ENCODE measurements at places on chromosomes 1 and 21.

DNA sequence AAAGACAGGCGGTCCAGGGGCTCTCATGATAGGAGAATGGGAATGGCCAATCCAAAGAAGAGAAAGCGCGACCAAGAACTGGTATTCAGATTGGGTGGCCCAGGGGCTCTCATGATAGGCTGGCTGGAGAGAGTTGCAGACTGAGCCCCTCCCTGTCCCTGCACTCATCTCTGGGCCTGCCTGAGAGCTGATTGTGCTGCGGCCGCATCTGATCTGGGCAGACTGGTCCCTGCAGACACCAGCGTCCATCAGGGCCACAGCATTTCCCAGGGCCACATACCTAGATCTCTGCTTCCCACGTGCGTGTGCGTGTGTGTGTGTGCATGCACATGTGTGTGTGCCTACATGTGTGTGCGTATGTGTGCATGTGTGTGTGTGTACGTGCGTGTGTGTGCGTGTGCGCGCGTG, 30.4 kb upstream of the MAN1C1 start:
- no peaks in the 10 kb centered on the region for H3K27me3 ChIP-seq
- DNase-seq = no peak
- H3K27ac ChIP-seq = no peak overlapping the region
- H3K36me3 ChIP-seq = no peaks in the 10 kb centered on the region
- H3K4me1 ChIP-seq = peaks cover 7% of the 10 kb centered on the region

DNA sequence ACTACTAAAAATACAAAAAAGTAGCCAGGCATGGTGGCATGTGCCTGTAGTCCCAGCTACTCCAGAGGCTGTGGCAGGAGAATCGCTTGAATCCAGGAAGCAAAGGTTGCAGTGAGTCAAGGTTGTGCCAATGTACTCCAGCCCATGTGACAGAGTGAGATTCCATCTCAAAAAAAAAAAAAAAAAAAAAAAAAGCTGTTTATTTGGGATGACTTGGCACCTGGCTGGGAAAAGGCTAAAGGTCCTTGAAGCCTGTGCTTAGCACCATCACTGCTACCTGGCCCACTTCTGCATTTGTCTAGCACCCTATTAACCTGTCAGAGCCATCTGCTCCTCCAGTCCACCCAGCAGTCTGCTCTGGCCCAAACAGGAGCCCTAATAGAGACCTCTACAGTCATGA, 25.0 kb downstream of the PRDX6 start:
- H3K4me1 ChIP-seq = no peaks in the 10 kb centered on the region
- no peaks in the 10 kb centered on the region for H3K36me3 ChIP-seq
- no peak overlapping the region for H3K4me3 ChIP-seq
- H3K27ac ChIP-seq = no peak overlapping the region
- no peak for DNase-seq
- H3K27me3 ChIP-seq = no peaks in the 10 kb centered on the region

DNA sequence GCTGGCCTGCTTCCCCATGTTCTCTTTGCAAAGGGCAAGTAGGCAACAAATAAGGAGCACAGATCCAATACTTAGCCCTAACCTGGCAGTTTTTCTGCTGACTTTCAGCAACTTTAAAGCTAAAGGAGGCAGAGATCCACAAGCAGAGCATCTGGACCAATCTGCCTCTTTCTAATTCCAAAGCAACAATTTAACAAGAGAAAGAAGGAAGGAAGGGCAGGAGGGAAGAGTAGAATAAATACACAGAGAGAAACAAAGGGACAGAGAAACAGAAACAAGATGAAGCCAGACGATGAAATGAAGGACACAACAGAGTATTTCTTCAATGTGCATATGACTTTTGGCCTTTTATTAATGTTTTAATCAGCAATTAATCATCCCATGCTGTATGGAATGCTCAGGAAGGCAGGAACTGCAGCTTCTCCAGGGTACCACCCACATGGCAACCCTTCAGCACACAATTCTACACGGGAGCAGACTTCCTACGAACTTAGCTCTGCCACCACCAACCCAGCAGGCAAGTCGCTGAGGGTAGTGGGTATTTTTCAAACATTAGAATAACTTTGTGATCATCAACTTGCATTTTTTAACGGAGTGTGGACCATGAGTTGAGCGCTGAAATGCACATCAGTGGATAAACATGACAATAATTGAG, 15.3 kb downstream of the CLCC1 start:
- no peak overlapping the region for H3K27ac ChIP-seq
- H3K4me3 ChIP-seq = no peak overlapping the region
- H3K4me1 ChIP-seq = peaks cover 3% of the 10 kb centered on the region
- peaks cover 58% of the 10 kb centered on the region for H3K36me3 ChIP-seq
- H3K27me3 ChIP-seq = no peaks in the 10 kb centered on the region

DNA sequence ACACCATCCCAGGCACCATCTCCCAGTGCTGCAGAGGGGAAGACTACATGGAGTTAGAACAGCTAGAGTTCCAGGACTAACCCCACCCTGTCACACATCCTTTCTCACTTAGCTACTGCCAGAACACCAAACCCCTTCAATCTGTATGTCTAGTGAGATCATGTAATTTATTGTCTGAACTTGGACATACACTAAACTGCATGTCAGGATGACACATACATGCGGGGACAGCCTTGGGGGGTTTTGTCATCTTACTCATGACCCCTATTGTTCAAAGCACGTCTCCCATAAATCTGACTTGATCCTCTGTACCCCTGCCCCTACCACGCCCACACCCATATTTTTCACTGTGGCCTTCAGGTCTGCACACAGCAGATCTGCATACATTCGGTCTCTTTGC, 71.3 kb downstream of the GABPA start:
- H3K27ac ChIP-seq = no peak overlapping the region
- no peak for DNase-seq
- H3K27me3 ChIP-seq = peaks cover 3% of the 10 kb centered on the region
- H3K36me3 ChIP-seq = no peaks in the 10 kb centered on the region
- H3K4me1 ChIP-seq = peaks cover 20% of the 10 kb centered on the region

- H3K4me1 ChIP-seq = no peaks in the 10 kb centered on the region
- H3K4me3 ChIP-seq = no peak overlapping the region
- peaks cover 9% of the 10 kb centered on the region for H3K27me3 ChIP-seq
- no peak for DNase-seq
Observed at GRCh38 chr1:166193057-166193698, 26.4 kb upstream of the FAM78B start.

DNA sequence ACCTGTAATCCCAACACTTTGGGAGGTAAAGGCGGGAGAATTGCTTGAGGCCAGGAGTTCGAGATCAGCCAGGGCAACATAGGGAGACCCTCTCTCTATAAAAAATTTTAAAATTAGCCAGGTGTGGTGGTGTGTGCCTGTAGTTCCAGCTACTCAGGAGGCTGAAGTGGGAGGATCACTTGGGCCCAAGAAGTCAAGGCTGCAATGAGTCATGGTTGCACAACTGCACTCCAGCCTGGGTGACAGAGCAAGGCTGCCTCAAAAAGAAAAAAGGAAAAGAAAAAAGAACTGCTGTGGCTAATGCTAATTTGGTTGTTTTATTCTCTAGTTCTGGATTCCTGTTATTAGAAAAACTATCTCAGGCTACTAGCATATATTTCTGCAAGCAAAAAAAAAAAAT, 29.8 kb downstream of the DBT start:
- no peak overlapping the region for H3K4me3 ChIP-seq
- peak overlapping the region; percentile 17 for H3K27ac ChIP-seq
- DNase-seq = no peak
- H3K36me3 ChIP-seq = peaks cover 59% of the 10 kb centered on the region
- H3K4me1 ChIP-seq = peaks cover 14% of the 10 kb centered on the region
- no peaks in the 10 kb centered on the region for H3K27me3 ChIP-seq

GRCh38 chr1:169053196-169053595, 53.3 kb upstream of the ATP1B1 start:
- no peak overlapping the region for H3K27ac ChIP-seq
- H3K4me1 ChIP-seq = peaks cover 26% of the 10 kb centered on the region
- DNase-seq = no peak
- no peak overlapping the region for H3K4me3 ChIP-seq

- H3K4me1 ChIP-seq = no peaks in the 10 kb centered on the region
- no peaks in the 10 kb centered on the region for H3K36me3 ChIP-seq
- DNase-seq = no peak
- peaks cover 30% of the 10 kb centered on the region for H3K27me3 ChIP-seq
- H3K4me3 ChIP-seq = no peak overlapping the region
- no peak overlapping the region for H3K27ac ChIP-seq
Observed at GRCh38 chr1:117321680-117322609, 45.3 kb upstream of the MAN1A2 start.

DNA sequence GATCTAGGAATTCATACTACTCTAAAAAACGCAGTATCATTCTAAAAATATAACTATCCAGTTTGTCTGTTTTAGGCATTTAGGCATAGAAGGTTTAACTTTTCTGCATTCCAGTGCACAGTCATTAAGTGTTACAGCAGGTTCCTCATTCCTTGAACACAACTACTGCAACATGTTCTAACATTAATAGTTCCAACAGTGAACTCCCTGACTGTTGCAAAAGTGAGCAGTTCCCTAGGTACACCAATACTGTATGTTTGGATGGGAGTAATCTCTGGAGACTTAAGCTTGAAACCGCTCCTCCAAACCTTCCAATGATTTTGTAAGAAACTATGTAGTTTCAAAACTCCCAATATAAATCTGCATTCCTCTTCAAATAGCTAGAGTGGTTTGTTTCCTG, 46.2 kb downstream of the UCHL5 start:
- no peak for DNase-seq
- no peak overlapping the region for H3K4me3 ChIP-seq
- H3K36me3 ChIP-seq = peaks cover 24% of the 10 kb centered on the region
- no peak overlapping the region for H3K27ac ChIP-seq
- no peaks in the 10 kb centered on the region for H3K4me1 ChIP-seq

DNA sequence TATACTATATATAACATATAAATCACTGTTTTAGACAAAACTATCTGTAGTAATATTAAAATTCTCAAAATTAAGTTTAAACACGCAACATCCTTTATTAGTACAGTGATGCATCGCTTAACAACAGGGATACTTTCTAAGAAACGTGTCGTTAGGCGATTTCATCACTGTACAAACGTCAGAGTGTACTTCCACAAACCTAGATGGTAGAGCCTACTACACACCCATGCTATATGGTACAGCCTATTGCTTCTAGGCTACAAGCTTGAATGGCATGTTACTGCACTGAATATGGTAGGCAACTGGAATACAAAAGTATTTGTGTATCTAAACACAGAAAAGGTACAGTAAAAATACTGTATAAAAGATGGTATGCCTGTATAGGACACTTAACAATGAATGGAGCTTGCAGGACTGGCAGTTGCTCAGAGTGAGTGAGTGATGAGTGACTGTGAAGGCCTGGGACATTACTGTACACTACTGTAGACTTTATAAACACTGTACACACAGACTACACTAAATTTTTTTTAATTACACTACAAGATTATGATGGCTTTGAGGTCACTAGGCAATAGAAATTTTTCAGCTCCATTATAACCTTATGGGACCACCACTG, 10.5 kb downstream of the FOXJ3 start:
- H3K4me1 ChIP-seq = peaks cover 87% of the 10 kb centered on the region
- no peak for DNase-seq
- no peaks in the 10 kb centered on the region for H3K27me3 ChIP-seq
- peaks cover 25% of the 10 kb centered on the region for H3K36me3 ChIP-seq

DNA sequence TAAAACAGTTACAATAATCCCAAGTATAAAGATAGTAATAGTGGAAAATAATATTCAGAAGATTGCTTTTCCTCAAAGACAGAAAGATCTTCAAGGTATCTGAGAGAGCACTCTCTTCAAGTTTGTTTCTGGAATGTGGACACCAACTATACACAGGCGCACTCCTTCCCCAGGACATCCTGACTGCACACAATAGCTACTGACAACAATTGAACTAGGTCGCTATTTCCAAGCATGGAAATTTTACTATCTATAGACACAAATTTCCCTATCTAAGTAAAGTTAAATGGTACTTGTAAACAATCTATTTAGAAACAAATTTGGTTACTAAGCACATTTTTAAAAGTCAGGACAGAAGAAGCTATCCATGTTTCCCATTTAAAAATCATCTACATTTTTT, 19.1 kb downstream of the ARHGAP29 start:
- DNase-seq = no peak
- H3K36me3 ChIP-seq = no peaks in the 10 kb centered on the region
- no peak overlapping the region for H3K4me3 ChIP-seq

DNA sequence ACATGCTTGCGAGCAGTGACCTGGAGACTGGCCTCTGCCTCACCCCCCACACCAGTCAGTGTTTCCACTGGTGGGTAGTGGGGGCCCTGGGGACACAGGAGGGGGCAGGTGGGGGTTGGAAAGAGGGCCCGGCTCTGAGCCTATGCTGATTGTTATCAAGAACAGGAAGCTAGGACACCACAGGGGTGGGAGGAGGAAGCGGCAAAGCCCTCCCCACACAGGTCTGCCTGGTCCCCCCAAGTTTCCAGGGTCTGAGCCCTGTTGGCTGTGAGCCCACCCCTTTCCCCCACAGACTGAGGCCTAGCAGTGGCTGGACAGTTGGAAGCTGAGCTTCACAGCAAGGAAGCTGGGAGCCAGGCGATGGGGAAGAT, 1.6 kb upstream of the PTPN7 start:
- peaks cover 40% of the 10 kb centered on the region for H3K36me3 ChIP-seq
- H3K4me3 ChIP-seq = peak overlapping the region; percentile 98
- H3K4me1 ChIP-seq = peaks cover 86% of the 10 kb centered on the region

DNA sequence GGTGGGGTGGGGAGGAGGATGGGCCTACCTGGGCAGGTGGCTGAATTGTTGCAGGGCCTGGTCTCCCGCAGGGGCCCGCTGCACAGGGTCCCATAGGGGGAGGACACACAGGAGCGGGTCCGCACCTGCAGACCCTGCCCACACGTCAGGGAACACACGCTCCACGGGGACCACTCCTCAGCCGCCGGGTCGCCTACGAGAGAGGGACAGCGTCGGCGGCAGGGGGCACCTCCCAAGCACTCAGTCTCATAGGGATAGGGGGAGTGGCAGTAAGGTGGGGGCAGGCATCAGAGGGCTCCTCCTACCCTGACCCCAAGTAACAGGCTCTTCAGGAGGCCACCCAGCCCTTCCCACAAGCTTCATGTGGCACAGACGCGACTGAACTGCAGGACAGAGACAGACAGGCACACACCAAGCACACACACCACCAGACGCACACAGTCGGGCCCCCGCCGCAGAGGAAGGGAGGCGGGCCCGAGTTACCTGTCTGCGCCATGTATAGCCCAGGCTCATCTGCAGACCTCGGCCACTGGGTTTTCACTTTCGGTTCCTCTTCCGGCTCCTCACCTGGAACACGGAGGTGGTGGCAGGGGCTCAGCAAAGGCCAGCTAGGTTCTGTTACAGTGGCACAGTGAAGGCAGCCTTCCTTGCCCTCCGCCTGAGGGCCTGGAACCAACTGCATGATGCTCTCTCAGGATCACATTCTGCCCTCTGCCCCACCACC, 19.8 kb downstream of the ADGRB2 start:
- DNase-seq = no peak
- no peaks in the 10 kb centered on the region for H3K36me3 ChIP-seq
- no peak overlapping the region for H3K27ac ChIP-seq
- H3K4me3 ChIP-seq = no peak overlapping the region
- no peaks in the 10 kb centered on the region for H3K27me3 ChIP-seq

- no peaks in the 10 kb centered on the region for H3K36me3 ChIP-seq
- no peak for DNase-seq
- no peak overlapping the region for H3K4me3 ChIP-seq
- no peaks in the 10 kb centered on the region for H3K27me3 ChIP-seq
- no peak overlapping the region for H3K27ac ChIP-seq
Observed at GRCh38 chr1:232364654-232365382, 265.1 kb downstream of the SIPA1L2 start.

GRCh38 chr1:109315288-109315687, 8.5 kb upstream of the MYBPHL start:
- no peak overlapping the region for H3K27ac ChIP-seq
- H3K36me3 ChIP-seq = no peaks in the 10 kb centered on the region
- no peaks in the 10 kb centered on the region for H3K27me3 ChIP-seq
- no peaks in the 10 kb centered on the region for H3K4me1 ChIP-seq
- no peak overlapping the region for H3K4me3 ChIP-seq
